ENCODE measurements at places on chromosomes 7 and 10.

- DNase-seq: no peak
These were observed 108.9 kb downstream of the SAMD9 start for GRCh38 chr7:93008833-93009232.

GRCh38 chr7:42315631-42316030 lies 78.6 kb upstream of the GLI3 start:
- DNase-seq: no peak

DNA sequence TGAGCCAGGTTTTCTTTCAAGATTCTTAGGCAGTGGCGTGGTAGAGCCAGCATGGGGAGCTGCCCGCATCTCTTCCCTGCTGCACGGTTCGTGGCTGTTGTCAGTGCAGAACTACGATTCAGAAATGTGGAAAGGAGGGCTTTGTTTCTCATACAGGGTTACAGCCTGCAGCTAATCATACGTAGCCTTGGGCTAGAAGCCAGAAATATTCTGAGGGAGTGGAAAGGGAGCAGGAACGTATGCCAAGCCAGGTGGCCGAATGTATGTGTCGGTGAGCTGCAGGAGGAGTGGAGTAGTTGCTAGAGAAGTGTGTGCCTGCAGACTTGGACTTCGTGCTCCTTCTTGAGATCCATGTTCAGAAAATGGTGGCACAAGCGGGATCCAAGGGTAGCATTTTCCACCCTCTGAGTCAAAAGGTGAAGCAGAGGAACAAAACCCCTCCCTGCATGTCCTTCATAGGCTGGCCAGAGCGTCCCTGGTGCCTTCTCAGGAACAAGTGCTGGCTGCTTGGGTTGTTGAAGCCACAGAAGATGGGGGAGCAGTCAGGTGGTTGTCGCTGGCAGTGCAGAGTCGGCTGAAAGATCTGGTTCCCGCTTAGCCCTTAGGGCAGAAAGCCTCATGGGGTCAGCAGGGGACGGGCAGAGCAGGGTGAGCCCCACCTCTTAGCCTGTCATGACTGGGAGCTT lies 40.9 kb downstream of the LANCL2 start:
- no peak for DNase-seq

GRCh38 chr10:125846894-125847293 lies 23.5 kb downstream of the BCCIP start:
- no peak for DNase-seq

DNA sequence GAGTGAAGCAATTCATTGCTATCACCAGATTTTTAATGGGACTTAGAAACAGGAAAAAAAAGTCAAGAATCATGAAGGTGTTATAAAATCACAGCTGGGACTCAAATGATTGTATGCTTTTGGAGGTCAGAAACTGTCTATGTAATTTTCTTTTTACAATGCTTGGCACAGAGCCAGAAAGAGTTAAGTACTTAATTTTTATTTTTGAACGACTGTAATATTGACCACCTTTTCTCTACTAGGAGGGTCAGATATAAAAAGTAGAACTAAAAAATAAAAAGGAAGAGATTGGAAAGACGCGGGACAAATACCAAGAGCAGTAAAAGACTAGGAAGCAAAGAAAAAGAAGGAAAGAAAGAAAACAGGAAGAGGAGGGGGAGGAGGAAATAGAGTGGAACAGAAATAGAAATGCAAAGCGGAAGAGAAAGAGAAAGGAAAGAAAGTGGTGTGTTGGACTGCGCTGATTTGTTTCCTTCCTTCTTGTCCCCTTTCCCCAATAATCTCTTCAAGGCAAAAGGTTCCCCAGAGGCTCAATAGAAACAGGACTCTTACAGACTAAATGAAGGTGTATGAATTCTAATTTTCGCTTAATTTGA lies 23.2 kb upstream of the C1GALT1 start:
- DNase-seq: no peak

- peak; percentile 76 for DNase-seq
These were observed 4.6 kb downstream of the ARPC1B start for GRCh38 chr7:99379043-99379577.

- no peak for DNase-seq
These were observed 85.9 kb downstream of the ADAM12 start for GRCh38 chr10:126302476-126302756.

DNA sequence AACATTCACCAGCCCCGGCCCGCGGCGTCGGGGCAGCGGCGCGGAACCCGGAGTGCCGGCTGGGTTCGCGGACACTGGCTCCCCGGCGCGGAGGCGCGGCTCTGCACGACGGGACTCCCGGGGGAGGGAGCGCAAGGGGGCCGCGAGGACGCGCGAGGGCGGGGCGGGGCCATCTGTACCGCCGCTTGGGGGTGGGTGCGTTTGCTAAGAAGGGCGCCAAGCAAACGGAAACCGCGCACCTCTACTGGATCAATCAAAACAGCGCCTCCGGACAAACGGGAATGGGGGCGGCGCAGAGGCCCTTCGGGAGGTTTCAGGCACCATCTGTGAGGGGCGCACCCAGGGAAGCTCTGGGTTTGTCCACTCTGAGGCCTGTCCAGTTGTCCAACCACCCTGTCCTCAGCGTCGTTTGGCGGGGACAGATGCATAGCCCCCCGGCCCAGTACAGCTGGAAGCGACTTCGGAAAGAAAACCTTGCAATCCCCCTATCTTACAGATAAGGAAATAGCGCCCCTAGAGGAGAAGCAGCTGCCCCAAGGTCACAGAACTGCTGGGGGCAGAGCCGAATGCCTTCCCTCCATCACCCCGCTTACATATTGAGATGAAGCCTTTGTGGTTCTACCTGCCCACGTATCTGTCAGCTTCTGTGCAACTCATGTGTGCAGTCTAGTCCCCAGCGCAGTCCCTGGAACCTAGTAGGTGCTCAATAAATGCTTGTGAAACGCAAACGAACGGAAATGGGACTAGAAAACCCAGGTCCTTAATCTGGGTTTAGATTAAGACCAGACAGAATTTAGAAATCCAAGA lies 10.7 kb upstream of the SLIT1 start:
- DNase-seq: peak; percentile 73

GRCh38 chr10:90417029-90417428 lies 440.8 kb downstream of the HTR7 start:
- no peak for DNase-seq

GRCh38 chr10:117725993-117726392 lies 183.4 kb downstream of the EMX2 start:
- DNase-seq: no peak

GRCh38 chr7:38178695-38179344 lies 775 bp downstream of the STARD3NL start:
- peak; percentile 35 for DNase-seq

- DNase-seq: no peak
These were observed 483.9 kb upstream of the AUTS2 start for GRCh38 chr7:69114374-69114773.

DNA sequence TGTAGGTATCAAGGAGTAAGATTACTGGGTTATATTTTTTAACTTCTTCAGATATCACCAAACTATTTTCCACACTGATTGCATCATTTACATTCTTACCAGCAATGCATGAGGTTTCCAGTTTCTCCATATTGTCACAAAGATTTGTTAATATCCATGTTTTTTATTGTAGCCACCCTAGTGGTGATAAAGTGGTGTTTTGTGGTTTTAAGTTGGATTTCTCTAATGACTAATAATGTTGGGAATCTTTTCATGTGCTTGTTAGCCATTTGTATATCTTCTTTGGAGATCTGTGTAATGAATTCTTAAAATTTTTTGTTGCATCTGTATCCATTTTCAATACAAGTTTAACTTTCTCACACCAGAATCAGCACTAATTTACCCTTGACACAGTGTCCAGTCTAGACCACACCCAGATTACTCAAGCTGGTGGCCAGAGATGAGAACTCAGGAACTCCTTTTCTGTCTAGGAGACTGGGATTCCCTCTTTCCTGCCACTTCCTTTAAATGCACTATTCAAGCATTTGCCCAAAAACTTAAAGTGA lies 67.0 kb upstream of the PLXDC2 start:
- no peak for DNase-seq

- no peak for DNase-seq
These were observed 8.2 kb downstream of the CNNM1 start for GRCh38 chr10:99337311-99337811.

GRCh38 chr7:121579639-121580038 lies 183.5 kb upstream of the FAM3C start:
- no peak for DNase-seq

DNA sequence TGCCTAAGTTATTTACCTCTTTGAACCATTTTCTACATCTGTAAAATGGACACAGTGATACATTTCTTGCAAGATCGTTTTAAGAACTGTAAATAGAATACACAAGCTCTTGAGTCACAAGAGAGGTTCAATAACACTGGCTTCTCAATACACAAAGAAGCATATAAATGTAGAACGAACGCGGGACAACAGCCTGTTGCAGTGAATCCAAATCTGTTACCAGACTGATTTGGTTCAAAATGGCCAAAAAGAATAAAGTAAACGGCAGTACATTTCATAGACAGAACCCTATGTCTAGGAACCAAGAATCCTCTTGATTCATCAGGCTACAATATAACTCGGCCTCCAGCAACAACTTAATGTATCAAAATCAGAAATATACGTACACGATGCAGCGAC lies 701 bp downstream of the MTPAP start:
- DNase-seq: no peak

- no peak for DNase-seq
These were observed 177.4 kb upstream of the PRR15 start for GRCh38 chr7:29386196-29386765.

DNA sequence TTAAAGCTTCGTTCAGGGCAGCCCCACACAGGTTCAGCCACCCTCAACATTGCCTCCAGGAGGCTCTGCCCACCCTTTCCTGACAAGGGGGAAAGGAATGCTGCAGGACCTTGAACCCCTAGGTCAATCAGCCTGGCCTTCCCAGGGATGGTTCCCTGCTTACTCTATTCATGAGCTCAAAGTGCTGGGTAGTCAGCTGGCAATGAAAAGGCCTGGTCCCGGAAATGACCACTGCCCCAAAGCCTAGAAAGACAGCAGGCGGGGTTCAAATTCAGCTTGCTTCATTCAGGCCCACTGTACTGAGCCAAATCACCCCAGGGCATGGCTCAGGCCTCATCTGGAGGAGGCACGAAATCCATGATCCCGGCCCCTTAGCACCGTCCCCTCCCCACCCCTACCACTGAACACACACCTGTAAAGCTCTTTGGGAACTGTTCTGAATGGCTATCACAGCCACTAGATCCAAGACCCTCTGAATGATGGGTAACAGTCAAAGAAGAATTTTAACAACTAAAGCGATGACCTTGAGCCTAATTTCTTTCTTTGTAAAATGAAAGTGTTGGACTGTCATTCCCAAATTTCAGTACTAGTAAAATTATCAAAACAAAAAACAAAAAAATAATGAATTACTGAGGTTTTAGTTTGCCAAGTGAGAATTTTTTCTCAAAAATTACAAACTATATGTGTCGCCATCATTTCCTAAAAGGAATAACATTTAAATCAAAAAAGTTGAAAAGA lies 1.0 kb downstream of the URGCP start:
- DNase-seq: no peak

- DNase-seq: no peak
These were observed 5.1 kb downstream of the TBL2 start for GRCh38 chr7:73573276-73573675.

- no peak for DNase-seq
These were observed 5.9 kb downstream of the AGR3 start for GRCh38 chr7:16875861-16876260.

DNA sequence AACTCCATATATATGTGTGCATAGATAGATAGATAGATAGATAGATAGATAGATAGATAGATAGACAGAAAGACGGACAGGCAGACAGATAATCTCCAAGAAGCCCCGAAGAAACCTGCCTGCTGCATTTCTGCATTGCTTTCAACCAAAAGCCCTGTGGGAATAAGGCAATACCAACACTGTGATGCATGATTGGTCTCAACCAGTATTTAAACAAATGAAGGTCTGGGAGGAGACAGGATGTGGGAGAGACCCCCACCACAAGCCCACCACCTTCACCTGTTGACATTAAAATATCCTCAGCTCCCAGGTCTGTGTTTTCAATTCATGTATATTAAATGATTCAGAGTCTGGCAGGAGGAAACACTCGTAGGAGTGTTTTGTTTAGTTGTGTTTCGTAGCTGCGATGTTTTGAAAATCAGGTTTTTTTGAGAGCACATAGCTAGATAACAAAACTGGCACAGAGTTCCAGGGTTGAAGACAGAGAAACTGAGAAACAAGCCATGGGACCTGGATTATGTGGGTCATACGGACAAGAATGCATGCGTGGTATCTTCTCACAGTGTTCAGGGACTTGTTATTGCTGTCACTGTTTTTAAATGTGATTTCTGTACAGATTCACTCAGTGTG lies 200.7 kb upstream of the AHR start:
- DNase-seq: no peak

DNA sequence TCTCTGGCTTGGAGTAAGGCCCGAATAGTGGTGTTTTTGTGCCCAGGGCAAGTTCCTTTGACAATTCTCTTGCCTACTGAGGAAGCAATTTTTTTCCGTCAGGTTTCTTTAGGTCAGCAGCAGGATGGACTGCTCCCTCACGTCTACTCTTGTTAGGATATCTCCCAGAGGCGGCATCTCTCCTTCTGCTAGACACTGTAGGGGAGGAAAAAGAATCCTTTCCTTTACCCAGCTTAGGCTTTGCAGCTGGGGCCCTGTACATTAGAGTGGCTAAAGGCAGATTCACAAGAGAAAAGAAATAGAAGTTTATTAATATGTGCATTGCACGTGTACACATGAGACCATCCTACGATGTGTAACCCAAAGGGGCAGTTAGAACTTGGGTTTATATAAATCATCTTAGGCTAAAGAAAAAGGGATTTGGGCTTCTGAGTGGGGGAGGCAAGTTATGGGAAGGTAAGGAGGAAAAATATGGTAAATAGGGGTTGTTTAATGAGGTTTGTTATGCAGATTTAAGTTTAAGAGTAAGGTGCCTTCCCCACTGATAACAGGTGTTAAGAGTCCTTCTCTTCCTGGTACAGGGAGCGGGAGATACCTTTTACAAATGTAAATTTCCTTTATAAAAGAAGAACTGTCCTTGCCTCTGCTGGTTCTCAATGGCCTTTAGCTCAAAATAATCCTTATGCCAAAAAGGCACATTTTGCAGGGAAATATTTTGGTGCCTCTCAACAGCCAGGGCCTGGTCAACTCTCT lies 156.4 kb downstream of the AOAH start:
- DNase-seq: no peak

DNA sequence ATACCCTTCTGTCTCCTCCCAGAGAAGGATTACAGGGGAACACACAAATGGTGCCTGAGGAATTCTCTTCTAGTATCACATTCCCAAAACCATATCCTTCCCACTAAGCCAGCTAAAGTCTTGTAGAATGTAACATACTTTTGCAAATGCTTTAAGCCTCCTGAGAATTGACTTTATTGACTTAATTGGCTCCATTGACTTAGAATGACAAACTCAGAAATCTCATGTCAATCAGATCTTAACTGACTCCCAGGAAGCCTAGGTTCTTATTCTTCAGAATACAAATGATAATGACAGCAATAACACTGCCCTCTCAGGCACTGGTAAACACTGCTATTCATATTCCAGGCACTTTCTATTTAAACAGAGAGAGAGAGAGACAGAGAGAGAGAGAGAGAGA lies 356.9 kb upstream of the PRKCQ start:
- no peak for DNase-seq

All from CD4-positive, alpha-beta T cell treated with Interleukin-15 for 4 hours (primary cell).